ENCODE measurements at places on chromosomes 5 and 9.

DNA sequence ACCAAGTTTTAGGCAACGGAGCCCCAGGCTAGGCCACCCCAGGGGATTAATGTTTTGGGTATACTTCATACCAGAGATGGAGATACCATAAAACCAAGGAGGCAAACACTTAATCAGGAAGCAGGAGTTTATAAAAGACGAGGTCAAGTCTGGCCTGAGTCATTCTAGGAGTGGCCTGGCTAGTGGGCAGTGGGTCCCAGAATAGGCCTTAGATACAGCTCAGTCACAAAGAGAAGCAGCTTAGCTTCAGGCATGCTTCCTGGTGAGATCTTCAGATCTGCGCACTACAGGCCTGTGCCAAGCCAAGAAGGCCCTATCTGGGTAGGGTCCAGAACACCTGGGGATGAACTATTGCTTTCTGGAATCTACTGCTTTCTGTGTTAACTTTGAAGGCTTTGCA lies 20.6 kb upstream of the NR5A1 start:
- DNase-seq, result no peak

- no peak for DNase-seq
These were observed 57.2 kb upstream of the LPAR1 start for GRCh38 chr9:111095441-111095840.

GRCh38 chr9:110640736-110641135 lies 27.9 kb upstream of the MUSK start:
- DNase-seq, result no peak

GRCh38 chr9:126230692-126231091 lies 95.9 kb upstream of the MVB12B start:
- no peak for DNase-seq

GRCh38 chr5:35644543-35644942 lies 26.9 kb downstream of the SPEF2 start:
- DNase-seq, result no peak

GRCh38 chr5:143674469-143674786 lies 137.5 kb upstream of the HMHB1 start:
- DNase-seq, result no peak

DNA sequence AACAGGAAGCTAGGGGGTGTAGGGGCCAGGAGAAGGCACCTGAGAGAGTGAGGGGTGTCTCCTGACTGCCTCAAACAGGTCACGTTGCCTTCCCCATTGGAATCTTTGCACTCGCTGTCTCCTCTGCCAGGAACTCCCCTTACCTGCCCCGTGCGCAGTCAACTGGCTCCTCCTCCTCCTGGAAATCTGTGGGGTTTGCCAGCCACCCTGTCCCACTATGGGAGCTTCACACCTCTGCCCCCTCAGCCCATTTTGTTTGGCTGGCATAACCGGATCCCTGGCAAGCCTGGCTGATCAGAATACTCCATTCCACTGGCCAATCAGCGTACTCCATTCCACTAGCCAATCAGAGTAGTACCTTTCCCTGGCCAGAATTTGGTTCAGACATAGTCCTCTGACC lies 10.4 kb upstream of the SLC34A1 start:
- DNase-seq, result peak; percentile 64

DNA sequence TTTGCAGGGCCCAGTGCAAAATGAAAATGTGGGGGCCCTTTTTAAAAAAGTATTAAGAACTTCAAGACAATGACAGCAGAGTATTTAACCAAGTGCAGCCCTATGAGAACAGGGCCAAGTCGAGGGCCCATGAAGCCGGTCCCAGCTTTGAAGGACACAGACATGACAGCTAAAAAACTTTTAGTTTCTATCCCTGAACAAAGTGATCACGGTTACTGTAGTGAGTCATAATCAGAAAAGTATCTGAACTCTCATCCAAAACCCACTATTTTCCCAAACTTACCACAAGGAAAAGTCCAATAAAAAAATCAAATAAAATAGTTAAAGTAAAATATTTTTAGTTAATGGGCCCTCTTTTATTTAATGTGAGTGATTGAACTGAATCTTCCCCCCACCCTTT lies 126.0 kb downstream of the MEF2C start:
- no peak for DNase-seq

DNA sequence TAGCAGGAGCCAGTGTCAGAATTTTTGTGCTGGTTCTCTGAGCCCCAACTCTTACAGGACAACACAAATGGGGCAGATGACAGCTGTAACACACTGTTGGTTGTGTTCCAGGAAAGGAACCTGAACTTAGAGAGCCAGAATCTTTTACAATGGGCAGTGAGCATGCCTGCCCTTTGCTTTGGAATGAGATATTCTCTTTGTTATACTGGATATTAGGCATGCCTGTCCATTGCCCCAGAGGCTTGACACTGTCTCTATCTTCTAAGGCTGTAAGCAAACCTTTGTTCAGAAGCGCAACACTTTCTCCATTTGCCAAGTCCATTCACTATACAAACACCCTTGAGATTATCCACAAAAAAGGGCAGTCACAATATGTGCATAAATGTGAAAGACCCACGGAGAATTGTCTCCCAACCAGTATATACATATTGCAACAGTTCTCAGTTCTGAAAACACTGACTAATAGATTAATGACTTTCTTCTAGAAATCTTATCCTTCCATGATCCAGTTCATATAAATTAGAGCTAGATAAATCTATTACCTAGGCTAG lies 26.3 kb upstream of the CEP120 start:
- DNase-seq, result no peak

DNA sequence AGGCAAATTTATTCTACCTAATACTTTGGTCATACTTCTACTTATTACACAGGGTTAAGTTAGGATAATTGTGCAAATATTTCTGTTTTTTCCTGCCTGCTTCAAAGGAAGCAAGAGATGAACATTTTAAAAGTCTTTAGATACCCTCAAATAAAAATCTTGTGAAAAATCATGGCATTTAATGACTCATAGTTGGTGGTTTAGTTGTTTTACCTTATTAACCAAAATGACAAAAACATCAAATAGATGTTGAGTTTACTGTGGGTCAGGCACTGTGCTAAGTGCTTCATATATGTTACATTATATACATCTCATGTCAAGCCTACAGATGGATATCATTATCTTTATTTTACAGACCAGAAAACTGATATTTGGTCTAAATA lies 54.4 kb downstream of the ZNF474 start:
- DNase-seq, result no peak

- DNase-seq, result no peak
These were observed 73.8 kb downstream of the LHFPL2 start for GRCh38 chr5:78574731-78575161.

GRCh38 chr9:112037281-112038016 lies 137.6 kb downstream of the SUSD1 start:
- no peak for DNase-seq

DNA sequence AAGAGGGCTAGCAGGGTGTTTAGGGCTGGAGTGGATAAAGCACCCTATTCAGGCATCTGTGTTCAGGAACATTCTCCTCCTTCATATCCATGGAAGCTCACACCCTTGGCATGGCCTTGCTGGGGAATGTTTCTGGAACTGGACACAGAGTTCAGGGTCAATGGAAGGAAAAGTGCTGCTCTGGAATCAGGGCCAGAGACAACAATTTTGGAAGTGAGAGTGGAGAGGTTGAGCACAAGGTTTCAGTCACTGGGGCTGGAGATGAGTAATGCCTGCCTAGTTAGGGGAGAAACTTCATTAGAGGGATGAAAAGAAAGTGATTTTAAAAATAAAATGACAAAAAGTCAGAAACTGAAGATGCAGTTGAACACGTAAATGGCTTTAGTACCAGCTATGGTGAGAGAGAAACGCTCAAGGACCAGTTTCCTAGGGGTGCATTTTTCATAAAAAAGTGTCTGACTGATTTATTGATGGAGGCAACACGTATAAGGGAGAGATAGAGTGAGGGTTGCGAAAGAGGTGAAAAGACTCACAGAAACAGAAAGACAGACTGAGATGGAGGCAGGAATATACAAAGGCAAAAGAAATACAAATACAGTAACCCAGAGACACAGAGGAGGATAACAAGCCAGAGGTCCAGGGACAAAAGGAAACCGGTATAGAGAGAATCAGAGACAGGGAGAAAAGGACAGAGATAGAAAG lies 8.0 kb upstream of the TNFSF15 start:
- DNase-seq, result no peak

DNA sequence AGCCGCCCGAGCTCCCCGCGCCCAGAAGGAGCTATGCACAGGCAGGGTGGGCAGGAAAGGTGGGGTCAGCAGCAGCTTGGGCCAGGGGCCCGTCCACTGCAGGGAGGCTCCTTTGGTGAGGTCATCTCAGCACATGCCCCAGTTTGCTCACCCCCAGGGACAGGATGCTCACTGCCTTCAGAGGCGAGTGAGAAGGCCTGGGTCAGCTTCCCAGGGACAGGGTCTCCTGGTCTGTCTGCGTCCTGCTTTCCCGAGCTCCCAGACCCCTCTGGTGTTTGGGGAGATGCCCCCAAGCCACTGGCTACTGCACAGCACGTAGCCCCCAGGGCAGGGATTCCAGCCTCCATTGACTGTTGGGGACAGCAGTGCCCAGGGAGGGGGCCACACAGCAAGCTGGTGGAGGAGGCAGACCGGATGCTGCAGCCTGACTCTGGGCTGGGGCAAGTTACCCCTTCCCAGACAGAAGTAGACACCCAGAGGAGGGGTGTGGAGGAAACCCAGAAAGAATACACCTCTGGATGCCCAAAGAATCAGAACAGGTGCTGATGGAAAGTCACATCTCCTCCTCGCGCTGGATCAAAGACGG lies 581 bp upstream of the SARDH start:
- no peak for DNase-seq

- DNase-seq, result no peak
These were observed 89.8 kb downstream of the CDKN2A start for GRCh38 chr9:21904371-21904770.

DNA sequence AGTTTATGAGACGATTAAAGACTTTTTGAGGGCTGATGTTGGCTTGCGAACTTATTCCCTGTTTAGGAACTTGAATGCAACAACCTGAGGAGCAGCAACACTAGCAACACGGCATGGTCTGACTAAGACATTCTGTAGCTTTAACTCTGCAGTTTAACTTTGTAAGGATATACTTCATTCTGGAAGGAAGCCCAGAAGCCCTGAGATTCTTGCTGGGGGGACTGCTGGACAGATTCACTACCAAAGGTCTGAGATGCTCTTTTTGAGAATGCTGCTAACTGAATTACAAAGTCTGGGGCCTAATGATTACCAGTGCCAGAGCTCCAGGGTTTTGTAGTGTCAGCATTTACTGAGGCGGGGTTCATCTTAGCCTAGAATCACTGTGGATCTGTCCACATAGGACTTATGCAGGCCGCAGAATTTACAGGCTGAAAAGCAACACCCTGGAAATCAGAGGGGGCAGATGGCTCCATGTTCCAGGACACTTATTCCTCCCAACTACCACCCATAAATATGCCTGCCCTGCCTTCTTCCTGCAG lies 537.1 kb upstream of the CDH18 start:
- no peak for DNase-seq

- no peak for DNase-seq
These were observed 1.1 kb downstream of the GCNT4 start for GRCh38 chr5:75051217-75051751.

- DNase-seq, result no peak
These were observed 740.2 kb upstream of the ZNF608 start for GRCh38 chr5:125486634-125487033.

GRCh38 chr9:89036383-89036782 lies 45.1 kb downstream of the S1PR3 start:
- DNase-seq, result no peak

GRCh38 chr9:109176963-109177362 lies 9.9 kb upstream of the FRRS1L start:
- DNase-seq, result no peak

DNA sequence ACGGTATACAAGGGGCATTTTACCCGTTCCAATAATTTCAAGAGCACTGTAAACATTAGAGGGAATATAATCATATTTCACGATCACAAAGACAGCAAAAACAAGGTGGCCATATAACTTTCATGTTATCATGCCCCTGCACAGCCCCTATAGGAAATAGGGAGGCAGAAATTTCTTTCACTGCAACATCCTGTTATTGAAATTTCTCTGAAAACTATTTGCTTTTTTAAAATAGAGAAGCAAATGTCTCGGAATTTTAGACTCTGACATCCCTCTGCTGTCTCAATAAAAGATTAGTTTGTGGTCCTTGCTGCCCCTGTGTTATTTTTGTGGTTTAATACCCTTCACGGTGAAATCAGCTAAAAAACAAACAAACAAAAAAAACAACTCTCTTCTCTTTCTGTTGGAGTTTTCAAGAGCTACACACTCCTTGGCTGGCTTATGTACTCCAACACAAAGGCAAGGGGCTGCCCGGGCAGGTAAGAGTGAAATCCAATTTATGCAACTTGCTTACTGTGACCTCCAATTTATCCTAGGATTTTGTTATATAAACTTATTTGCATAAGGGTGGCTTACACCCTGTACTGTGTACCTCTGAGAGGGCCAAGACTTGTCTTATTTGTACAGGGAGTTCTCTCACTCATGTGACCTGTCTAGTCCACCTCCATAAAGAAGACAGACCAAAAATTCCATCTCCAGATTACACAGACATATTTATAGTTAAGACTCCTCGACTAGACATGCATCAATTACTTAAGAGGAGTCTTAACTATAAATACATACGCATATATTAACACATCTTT lies 223.6 kb downstream of the MLLT3 start:
- no peak for DNase-seq

- no peak for DNase-seq
These were observed 58.3 kb upstream of the TLX3 start for GRCh38 chr5:171250738-171251137.

GRCh38 chr5:163534492-163535094 lies 29.2 kb downstream of the MAT2B start:
- no peak for DNase-seq

DNA sequence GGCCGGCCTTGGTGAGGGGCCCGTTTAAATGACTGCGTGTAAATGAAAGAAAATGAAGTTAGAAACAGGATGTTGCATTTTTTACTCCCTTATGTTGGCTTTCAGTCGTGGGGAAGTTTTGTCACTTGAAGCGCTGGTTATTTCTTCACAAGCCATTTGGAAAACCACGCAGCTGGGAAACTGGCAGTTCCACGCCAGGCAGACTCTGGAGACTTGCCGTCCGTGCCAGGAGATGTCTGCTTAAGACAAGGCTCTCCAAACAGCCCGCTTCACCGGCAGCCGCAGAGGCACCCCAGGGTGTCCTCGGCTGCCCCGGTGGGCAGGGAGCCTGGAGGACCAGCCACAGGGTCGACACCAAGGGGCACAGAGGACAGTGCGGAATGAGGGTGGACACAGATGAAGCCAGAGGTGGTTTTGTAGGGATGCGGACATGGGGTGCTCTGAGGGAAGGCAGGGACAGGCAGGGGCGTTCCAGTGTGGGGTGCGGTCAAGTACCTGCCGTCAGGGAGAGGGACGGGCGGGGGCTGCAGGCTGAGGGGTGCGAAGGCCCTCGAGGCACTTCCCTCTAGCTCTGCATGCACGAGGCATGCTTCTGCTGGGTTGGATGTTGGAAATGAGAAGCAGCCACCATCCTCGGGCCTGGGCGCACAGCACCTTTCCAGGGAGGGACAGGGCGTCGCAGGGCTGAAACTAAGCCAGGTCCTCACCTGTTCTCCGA lies 11.1 kb upstream of the AJM1 start:
- no peak for DNase-seq

- no peak for DNase-seq
These were observed 2.7 kb downstream of the FBXW11 start for GRCh38 chr5:172003746-172004145.
